ENCODE measurements at places on chromosomes 12 and 14.
A peak's percentile ranks its signal among the peaks of the same experiment; 100 is the strongest.

- no peak for DNase-seq
These were observed 36.6 kb upstream of the ASPG start for GRCh38 chr14:104048758-104049507.

DNA sequence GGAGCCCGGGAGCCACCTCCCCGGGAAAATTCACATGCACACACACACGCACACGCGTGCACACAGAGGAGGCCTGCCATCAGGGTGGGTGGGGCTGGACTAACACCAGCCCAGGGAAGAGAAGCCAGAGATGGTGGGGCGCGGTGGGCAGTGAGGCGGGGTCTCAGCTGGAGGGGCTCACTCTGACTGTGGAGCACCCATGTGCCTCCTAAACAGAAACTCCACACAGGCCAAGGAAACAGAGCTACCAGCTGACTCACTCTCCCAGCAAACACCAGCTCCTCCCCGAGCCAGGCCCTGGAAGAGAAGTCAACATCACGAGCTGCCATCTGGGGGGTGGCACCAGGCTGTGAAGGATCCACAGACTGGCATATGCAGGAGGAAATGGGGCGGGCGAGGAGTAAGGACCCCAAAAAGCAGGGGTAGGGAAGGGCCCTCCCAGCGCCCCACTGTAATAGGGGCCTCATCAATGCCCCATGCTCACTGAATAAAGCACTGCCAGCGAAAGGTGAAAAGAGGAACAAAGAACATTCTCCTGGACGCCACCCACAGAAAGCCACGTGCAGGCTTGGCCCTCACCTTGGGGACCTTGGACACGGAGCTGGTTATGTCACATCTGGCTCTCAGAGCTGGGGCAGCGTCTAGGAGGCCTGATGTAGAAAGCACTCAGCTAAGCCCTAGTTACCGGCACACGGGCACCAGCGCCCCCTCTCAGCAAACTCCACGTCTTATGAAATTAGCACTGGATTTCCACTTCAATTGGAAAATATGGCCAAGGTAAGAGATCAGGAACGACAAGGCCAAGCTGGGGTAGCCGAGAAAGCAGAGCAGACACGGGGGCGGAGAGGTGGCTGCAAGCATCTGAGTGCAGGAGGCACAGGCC, 8.4 kb upstream of the INF2 start:
- DNase-seq, result no peak

- no peak for DNase-seq
These were observed 144.3 kb upstream of the GSC start for GRCh38 chr14:94914191-94914590.

- no peak for DNase-seq
These were observed 866 bp upstream of the PITPNM2 start for GRCh38 chr12:123151457-123152454.

DNA sequence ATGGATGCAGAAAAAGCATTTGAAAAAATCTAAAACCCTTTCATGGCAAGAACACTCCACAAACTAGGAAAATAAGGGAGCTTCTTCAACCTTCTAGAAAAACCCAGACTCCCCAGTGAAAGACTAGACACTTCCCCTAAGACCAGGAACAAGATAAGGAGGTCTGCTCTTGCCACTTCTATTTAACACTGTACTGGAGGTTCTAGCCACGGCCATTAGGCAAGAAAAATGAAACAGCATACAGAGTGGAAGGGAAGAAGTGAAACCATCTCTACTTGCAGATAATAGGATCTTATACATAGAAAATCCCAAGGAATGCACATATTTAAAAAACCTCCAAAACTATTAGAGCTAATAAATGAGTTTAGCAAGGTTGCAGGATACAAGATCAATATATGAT, 42.3 kb downstream of the CHGA start:
- no peak for DNase-seq

DNA sequence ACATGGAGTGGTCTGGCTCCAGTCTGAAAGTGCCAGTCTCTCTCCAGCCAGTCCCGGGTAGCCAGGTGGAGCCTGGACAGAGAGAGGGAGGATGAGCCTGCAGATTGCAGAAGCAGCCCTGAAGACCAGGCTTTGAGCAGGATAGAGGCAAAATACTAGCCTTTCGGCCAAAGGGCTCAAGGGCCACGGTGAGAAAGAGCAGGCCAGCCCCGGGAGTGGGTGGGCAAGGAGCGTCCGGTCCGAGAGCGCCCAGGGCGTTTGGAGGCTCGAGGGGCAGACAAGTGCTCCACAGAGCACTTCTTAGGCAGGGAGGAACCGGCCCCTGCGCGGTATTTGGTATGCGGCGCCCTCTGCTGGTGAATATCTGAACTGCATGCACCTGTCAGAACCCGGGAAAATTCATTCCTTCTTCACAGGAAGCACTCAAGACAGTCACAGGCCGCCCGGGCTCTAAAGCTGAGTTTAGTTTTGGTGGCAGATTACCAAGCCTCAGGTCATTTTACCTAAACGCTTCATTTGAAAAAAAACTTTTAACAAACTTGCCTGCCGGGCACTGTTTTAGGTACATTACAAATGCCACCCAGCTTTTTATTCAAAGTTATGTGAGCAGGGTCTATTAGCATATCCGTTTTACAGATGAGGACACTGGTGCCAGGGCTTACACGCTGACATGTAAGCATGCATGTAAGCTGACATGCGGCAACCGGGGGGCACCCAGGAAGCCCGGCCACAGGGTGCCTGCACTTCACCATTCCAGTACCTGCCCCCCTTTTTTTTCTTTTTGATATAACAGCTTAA, 21.0 kb upstream of the PSMC1 start:
- peak; percentile 26 for DNase-seq

DNA sequence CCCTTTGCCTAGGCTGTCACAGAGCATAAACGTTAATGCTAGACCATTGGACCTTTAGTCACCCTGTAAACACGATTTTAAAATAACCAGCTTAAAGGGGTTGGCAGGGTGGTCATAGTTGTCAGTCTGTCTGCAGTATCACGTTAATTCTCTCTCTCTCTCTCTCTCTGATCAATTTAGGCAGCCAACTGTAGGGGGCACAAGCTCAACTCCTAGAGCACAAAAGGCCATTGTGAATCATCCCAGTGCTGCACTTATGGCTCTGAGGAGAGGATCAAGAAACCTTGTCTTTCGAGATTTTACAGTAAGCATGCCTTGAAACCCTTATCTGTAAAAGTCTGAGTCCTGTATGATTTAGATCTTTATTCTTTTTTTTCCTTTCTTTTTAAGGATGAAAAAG, 97.1 kb downstream of the SCAF11 start:
- DNase-seq, result no peak

GRCh38 chr14:51277753-51278415, 37.8 kb downstream of the TMX1 start:
- DNase-seq, result no peak

GRCh38 chr12:48862760-48863159, 2.9 kb downstream of the RND1 start:
- DNase-seq, result no peak

DNA sequence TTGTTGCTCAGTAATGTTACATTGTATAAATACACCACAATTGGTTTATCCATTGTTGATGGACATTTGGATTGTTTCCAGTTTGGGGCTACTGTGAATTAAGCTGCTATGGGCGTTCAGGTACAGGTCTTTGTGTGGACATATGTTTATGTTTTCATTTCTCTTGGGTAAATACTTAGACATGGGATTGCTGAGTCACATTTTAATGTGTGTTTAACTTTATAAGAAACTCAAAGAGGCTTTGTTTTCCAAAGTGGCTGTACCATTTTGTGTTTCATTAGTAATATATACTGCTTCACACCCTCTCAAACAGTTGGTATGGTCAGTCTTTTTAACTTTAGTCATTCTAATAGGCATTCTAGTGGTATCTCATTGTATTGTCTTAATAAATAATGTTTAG, 225.0 kb downstream of the SPTSSA start:
- no peak for DNase-seq

- DNase-seq, result no peak
These were observed 392.9 kb upstream of the FOXG1 start for GRCh38 chr14:28373721-28374120.

- DNase-seq, result no peak
These were observed 21.8 kb upstream of the CRY1 start for GRCh38 chr12:107115119-107115518.

DNA sequence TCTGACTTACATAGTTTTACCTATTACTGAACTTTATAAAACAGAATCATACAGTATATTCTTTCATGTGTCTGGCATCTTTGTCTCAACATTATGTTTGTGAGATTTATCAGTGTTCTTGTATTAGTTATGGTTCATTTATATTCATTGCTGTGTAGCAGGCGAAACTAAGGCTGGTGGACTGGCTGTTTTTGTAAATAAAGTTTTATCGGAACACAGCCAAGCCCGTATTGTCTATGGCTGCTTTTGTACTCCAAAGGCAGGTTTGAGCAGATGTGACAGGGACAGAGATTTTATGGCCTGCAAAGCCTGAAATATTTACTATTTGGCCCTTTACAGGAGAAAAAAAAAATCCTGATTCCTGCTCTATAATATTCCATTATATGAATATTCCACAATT, 405.8 kb upstream of the RGS6 start:
- no peak for DNase-seq

DNA sequence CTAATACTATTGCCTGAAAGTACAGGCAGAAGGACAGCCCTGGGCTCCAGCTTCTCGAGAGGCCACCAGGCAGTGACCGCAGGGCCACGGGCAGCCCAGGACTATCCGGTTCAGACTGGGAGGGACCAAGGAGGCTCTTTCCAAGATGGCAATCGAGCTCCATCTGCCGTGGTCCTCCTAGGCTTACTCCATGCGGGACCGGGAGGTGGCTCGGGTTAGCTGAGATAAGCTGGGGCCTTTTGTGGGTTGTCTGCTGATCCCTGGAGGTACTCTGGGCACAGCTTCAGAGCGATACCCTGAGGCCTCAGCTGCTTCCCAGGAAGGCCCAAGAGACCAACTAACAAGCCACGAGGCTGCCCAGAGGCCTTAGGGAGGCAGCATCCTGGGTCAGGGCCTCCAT, 33.1 kb downstream of the SNRNP35 start:
- no peak for DNase-seq

GRCh38 chr14:105150368-105151083, 18.1 kb downstream of the JAG2 start:
- no peak for DNase-seq

GRCh38 chr12:88505696-88506095, 74.6 kb downstream of the KITLG start:
- DNase-seq, result no peak

DNA sequence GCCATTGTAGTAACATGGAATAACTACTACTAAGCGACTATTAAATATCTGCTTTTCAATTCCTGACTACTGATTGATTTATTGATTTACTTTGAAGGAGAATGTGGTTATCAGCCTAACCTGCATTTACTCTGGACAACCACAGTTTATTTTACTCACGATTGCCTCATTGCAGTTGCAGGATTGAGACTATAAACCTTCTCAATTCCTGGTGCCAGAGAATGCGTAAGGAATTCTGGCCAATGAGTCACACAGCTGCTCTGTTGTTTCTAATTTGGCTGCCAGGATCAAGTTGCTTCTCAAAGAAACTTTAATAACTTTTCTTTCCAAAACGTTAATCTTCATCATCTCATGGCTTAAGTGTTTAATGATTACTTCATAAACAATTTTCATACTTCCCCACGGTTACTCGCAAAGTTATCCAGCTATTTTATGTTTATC, 13.1 kb upstream of the TMTC1 start:
- DNase-seq, result no peak

- no peak for DNase-seq
These were observed 565 bp downstream of the NT5DC3 start for GRCh38 chr12:103840462-103840875.

GRCh38 chr12:127660961-127661360, 606.0 kb upstream of the TMEM132C start:
- DNase-seq, result no peak

DNA sequence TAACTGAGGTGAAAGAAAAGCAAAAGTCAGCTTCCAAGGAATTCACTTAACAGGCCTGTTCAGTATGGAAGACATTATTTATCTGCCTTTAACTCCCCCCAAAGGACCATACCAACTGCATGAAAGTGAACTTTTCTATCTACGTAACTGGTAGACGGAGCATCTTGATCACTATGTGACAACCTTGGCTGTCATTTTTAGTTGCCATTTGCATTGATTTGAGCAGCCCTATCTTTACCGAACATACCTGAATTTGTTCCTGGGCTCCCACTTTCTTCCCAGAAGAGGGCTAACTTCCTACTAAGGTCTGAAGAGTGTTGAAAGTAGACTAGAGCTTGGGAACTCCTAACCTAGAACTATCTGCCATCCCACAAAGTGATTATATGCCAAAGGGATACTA, 9.4 kb downstream of the SRSF9 start:
- no peak for DNase-seq

DNA sequence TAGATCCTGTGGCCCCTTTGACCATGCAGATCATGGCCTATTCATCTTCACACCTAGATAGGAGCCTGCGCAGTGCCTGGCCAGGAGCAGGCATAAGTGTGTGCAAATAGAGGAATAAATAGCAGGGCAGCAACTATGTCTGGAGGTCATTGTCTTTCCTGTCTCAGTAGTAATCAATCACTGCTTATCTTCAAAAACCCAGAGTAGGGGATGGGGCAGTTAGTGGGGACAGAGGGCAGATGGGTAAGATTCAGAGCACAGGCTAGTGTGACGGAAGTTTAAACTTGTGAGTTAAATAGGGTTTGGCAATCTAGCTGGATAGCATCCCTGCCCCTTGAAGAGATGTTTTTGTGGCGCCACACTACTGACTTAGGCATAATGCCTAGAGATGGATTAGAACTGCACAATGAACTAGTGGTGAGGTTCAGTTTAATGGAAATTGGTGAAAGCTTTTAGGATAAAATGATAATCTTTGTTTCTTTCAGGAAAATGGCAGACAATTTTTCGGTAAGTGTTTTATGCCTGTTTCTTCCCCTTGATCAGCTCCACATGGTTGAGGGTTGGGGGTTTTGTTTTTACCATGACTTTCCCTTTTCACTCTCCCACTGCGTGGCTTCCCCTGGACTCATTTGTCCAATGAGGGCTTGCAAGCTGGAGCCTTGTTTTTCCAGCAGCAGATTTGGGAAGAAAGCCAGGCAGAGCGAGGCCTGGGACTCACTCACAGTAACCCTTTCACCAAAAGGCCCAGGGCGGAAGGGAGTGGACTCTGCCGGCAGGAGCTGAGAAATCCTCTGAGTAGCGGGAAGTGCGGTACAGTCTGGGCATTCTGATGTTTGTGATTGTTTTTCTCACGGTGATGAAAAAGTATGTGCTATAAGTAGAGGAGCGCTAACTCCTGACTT, 8.1 kb downstream of the LGALS3 start:
- no peak for DNase-seq

DNA sequence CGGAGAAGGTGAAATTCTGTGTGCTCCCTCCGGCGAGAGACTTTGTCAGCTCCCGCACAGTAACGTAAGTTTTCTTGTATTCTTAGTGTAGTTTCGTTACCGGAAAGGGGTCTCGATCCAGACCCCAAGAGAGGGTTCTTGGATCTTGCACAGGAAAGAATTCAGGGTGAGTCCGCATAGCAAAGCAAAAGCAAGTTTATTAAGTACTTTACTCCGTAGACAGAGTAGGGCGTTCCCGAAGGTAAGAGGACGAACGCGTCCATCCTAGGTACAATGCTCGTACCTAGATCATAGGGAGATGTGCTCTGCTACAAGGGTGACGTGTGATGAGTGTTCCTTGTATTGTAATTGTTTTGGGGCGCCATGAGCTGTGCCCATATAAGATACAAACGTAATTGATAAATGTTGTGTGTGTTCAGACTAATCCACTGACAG, 293 bp downstream of the IFI27L1 start:
- no peak for DNase-seq

GRCh38 chr12:101777485-101777884, 38.2 kb upstream of the SYCP3 start:
- no peak for DNase-seq

- DNase-seq, result no peak
These were observed 40.0 kb downstream of the GPR65 start for GRCh38 chr14:88044776-88045446.
